Mesendoderm (in vitro differentiated cells): ENCODE measurements at places on chromosomes 2 and 18.

DNA sequence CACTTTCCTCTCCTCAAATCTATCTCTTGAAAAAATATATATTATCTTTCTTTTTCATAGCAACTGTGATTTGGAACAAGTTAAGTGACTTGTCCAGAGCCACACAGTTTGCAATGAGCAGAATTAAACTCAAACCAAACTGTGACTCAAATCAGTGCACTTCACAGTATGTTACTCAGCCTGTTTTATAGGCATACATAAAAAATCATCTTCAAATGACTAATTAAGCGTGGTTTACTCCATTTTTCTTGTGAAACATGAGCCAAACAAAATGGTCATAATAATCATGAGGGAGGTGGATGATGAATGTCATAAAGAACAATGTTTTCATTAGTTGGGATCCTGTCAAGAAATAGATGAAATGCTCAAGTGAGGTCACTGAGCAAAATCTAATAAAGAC, 6.1 kb upstream of the CCDC178 start:
- DNase-seq, result no peak
- no peaks in the 10 kb centered on the region for H3K4me1 ChIP-seq
- no peaks in the 10 kb centered on the region for H3K27me3 ChIP-seq

- no peak for DNase-seq
- H3K36me3 ChIP-seq, result no peaks in the 10 kb centered on the region
- H3K4me3 ChIP-seq, result no peak overlapping the region
- H3K4me1 ChIP-seq, result peaks cover 9% of the 10 kb centered on the region
These were observed 271.3 kb downstream of the ICOS start for GRCh38 chr2:204207866-204208265.

- no peak overlapping the region for H3K4me3 ChIP-seq
- H3K4me1 ChIP-seq, result peaks cover 3% of the 10 kb centered on the region
- peak; percentile 92 for DNase-seq
- H3K36me3 ChIP-seq, result no peaks in the 10 kb centered on the region
- no peaks in the 10 kb centered on the region for H3K27me3 ChIP-seq
- H3K27ac ChIP-seq, result no peak overlapping the region
These were observed 100.7 kb upstream of the STK39 start for GRCh38 chr2:168348076-168348475.

GRCh38 chr2:164597983-164598382, 23.3 kb downstream of the GRB14 start:
- H3K27me3 ChIP-seq, result no peaks in the 10 kb centered on the region
- no peak overlapping the region for H3K27ac ChIP-seq
- no peaks in the 10 kb centered on the region for H3K36me3 ChIP-seq
- no peak overlapping the region for H3K4me3 ChIP-seq

DNA sequence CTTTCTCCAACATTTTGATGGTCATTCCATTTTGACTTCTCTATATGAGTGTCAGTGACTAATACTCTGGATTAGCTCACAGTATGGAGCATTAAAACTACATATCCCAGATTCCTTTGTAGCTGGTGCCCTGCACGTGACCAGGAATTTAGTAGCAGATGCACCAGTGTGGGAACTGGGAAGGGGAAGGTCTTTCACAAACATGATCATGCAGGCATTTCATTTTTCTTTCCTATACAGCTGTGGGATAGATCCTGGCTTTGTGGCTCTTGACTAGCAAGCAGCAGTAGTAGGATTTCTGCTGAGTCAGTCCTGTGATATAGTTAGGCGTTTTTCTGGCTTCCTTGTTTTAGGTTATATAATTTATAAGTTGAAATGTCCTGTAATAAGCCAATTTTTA, 971.0 kb upstream of the CDH2 start:
- no peak overlapping the region for H3K4me3 ChIP-seq
- H3K27me3 ChIP-seq, result no peaks in the 10 kb centered on the region
- peak; percentile 78 for DNase-seq
- H3K4me1 ChIP-seq, result no peaks in the 10 kb centered on the region

GRCh38 chr18:37628470-37629220, 63.0 kb upstream of the CELF4 start:
- H3K27ac ChIP-seq, result no peak overlapping the region
- H3K4me1 ChIP-seq, result no peaks in the 10 kb centered on the region
- no peak for DNase-seq
- H3K36me3 ChIP-seq, result no peaks in the 10 kb centered on the region
- H3K27me3 ChIP-seq, result no peaks in the 10 kb centered on the region
- no peak overlapping the region for H3K4me3 ChIP-seq

DNA sequence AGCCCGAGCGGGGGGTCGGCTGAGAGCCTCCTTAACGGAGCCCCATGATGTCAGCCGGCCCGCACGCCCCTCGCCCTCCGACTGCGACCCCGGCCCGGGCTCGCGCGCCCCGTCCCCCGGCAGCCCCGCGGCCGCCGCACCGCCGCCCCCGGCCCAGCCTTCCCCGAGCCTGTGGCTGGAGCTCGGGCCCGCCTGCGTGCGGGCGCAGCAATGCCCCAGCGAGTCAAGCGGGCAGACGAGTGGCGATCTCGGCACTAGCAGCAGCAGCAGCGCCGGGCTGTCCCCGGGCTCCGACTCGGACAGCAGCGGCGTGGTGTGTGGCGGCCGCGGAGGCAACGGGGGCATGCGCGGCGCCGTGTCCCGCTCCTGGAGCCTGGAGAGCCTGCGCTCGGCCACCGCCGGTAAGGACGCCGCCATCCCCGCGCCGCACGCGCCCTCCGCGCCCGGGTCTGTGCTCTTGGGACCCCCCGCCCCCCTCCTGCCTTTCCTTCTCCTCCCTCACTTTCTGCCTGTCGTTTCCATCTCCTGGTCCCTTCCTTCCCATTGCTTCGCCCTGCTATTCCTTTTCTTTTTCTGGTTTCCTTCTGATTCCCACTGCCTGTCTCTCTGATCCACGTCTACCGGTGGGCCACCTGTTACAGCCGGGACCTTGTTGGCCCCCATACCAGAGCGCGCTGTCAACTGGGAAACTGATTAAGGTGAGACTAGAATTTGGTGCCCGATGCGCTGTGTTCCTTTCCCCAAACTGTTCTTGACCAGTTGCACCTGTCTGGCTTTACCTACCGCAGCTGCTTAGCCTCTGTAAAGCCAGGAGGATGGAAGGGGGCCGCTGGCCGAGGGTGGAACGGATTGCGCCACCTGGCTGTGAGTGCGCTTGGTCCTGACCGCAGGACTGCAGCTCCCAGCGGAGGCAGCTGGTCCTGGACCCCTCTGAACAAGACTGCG, 127.4 kb downstream of the ARHGEF4 start:
- peaks cover 18% of the 10 kb centered on the region for H3K27me3 ChIP-seq
- H3K4me3 ChIP-seq, result no peak overlapping the region
- H3K27ac ChIP-seq, result no peak overlapping the region
- peak; percentile 84 for DNase-seq
- H3K36me3 ChIP-seq, result no peaks in the 10 kb centered on the region
- peaks cover 2% of the 10 kb centered on the region for H3K4me1 ChIP-seq

- DNase-seq, result no peak
- no peak overlapping the region for H3K4me3 ChIP-seq
- no peaks in the 10 kb centered on the region for H3K4me1 ChIP-seq
- H3K27me3 ChIP-seq, result no peaks in the 10 kb centered on the region
- H3K36me3 ChIP-seq, result no peaks in the 10 kb centered on the region
These were observed 504.9 kb downstream of the ZEB2 start for GRCh38 chr2:144015036-144015435.

GRCh38 chr2:120785228-120785966, 49.7 kb downstream of the GLI2 start:
- no peak overlapping the region for H3K4me3 ChIP-seq
- peaks cover 8% of the 10 kb centered on the region for H3K4me1 ChIP-seq
- no peak for DNase-seq
- no peaks in the 10 kb centered on the region for H3K27me3 ChIP-seq
- no peaks in the 10 kb centered on the region for H3K36me3 ChIP-seq

DNA sequence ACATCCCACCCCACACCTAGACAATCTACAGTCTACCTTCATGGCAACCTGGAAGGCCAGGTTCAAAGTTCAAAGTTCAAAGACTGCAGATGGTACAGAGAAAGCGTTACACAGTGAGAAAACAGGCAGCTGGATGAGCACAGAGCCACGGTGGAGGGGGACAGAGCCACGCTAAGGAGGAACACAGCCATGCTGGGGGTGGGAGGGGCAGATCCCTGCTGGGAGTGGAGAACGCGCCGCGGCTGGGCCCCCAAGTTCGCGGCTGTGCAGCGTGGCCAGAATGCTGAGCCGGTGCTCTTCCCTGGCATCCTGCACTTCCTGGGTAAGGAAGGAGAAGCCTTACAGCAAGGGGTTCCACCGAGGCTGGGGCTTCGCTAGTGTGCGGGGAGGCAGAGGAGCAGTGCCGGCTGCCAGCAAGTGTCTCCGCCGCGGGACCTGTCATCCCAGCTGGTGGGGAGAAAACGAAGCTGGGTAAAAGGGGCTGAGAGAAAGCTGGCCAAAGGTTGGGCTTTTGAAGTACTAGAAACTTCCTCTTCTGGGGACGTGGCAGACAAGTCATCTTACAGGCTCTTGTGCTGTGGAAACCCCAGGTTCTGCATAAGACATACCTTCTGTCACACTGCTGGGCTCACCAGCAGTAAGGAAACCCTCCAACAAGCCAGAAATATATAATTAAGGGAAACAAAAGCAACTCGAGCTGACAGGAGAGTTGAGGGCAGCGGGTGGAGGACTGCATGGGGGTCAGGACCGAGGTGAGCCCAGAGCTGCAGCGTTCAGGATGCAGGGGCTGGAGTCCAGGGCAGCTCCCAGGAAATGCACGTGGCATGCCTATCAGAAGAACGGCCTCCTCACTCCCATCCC, 115.5 kb downstream of the HDAC4 start:
- H3K4me1 ChIP-seq, result no peaks in the 10 kb centered on the region
- no peak for DNase-seq
- no peaks in the 10 kb centered on the region for H3K27me3 ChIP-seq
- no peak overlapping the region for H3K4me3 ChIP-seq
- no peak overlapping the region for H3K27ac ChIP-seq
- H3K36me3 ChIP-seq, result no peaks in the 10 kb centered on the region

- H3K27ac ChIP-seq, result no peak overlapping the region
- H3K4me1 ChIP-seq, result peaks cover 4% of the 10 kb centered on the region
- H3K36me3 ChIP-seq, result no peaks in the 10 kb centered on the region
- no peak overlapping the region for H3K4me3 ChIP-seq
These were observed 276.3 kb downstream of the AFF3 start for GRCh38 chr2:99865818-99866676.

- H3K4me3 ChIP-seq, result no peak overlapping the region
- no peaks in the 10 kb centered on the region for H3K27me3 ChIP-seq
- no peaks in the 10 kb centered on the region for H3K36me3 ChIP-seq
These were observed 14.3 kb upstream of the KCMF1 start for GRCh38 chr2:84956334-84957297.

DNA sequence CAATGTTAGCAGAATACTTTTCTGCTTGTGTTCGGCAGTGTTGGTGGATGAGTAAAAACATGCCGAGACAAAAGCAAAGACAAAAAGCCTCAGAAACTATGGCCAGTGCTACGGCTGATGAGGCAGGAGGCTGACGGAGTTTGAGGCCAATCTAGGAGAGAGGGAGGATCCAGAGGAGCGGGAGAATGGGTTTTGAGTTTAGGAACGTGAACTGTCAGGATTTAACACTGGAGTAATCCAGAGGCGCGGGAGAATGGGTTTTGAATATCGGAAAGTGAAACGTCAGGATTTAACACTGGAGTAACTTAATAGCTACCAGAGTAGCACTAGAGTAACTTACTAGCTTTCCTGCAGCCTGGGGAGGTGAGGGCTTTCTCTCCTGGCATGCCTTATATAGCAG, 37.4 kb downstream of the LYPD6B start:
- H3K4me1 ChIP-seq, result peaks cover 16% of the 10 kb centered on the region
- DNase-seq, result no peak
- H3K36me3 ChIP-seq, result no peaks in the 10 kb centered on the region
- H3K4me3 ChIP-seq, result no peak overlapping the region
- H3K27me3 ChIP-seq, result no peaks in the 10 kb centered on the region
- no peak overlapping the region for H3K27ac ChIP-seq

- H3K36me3 ChIP-seq, result no peaks in the 10 kb centered on the region
- no peak overlapping the region for H3K27ac ChIP-seq
- DNase-seq, result peak; percentile 90
- H3K4me1 ChIP-seq, result peaks cover 6% of the 10 kb centered on the region
These were observed 111.6 kb upstream of the NABP1 start for GRCh38 chr2:191566344-191566743.

DNA sequence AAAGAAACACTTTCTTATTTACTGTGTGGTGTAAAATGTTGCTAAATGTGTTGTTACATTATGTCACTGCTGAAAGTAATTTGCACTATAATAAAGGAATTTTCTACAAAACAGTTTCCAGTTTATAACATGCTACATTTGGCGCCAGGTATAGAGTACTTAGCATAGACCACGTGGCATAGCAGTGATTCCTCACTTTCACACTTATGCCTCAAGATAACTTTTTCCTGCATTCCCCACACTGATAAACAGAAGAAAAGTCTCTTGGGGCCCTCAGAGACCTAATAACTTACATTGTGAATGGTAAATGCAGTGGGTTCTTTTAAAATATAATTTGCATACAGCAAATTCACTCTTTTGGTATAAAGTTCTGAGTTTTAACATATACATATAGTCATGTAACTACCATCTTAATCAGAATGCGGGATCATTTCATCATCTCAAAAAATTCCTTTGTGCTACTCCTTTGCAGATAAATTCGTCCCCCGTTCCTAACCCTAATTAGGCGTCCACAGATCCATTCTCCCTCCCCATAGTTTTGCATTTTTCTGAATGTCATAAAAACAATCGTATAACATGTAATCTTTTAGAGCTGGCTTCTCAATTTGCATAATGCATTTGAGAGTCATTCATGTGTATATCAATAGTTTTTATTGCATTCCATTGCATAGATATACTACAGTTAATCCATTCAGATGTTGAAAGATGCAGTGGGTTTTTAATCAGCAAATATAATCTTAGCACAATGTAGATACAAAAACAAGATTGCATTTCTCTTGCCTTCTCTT, 7.5 kb downstream of the LGALSL start:
- no peak overlapping the region for H3K27ac ChIP-seq
- peak; percentile 53 for DNase-seq
- no peak overlapping the region for H3K4me3 ChIP-seq
- peaks cover 3% of the 10 kb centered on the region for H3K4me1 ChIP-seq
- no peaks in the 10 kb centered on the region for H3K27me3 ChIP-seq
- no peaks in the 10 kb centered on the region for H3K36me3 ChIP-seq

GRCh38 chr18:45871431-45872084, 46.1 kb downstream of the SIGLEC15 start:
- no peaks in the 10 kb centered on the region for H3K27me3 ChIP-seq
- no peak overlapping the region for H3K4me3 ChIP-seq
- no peaks in the 10 kb centered on the region for H3K36me3 ChIP-seq
- no peaks in the 10 kb centered on the region for H3K4me1 ChIP-seq
